ENCODE measurements at places on chromosomes 1 and 21. TPM values are rescaled to one million over a fixed set of nuclear protein-coding genes. Genes with fewer than 3 reads are reported as not detected.

GRCh38 chr1:17280894-17281293 is 27.1 kb upstream of the PADI4 start:
- no peak for DNase-seq

Gene ARHGAP30
- total RNA-seq: 5.2 TPM

GRCh38 chr1:212070720-212071302 is 35.3 kb downstream of the DTL start:
- DNase-seq: no peak

DNA sequence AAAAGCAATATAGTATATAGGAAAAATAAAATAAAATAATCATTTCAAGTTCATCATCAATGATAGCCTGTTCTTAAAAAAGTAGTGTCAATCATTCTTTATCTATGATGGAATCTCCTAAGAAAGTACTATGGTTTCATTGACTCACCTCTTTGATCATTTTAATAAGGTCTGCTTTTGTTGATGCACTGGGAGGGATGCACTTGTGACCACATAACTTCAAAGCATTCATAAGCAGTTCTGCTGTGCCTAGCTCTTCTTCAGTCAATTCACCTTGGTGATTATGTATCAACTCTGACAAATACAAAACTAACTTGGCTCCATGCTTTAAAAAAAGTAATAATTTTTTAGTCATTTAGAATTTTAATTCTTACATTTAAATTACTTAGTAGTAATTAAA is 84.8 kb upstream of the GNG4 start:
- DNase-seq: no peak

Gene UBE2U
- not detected for total RNA-seq

- peak; percentile 30 for DNase-seq
These were observed 40.1 kb upstream of the COL6A2 start for GRCh38 chr21:46057710-46058241.

DNA sequence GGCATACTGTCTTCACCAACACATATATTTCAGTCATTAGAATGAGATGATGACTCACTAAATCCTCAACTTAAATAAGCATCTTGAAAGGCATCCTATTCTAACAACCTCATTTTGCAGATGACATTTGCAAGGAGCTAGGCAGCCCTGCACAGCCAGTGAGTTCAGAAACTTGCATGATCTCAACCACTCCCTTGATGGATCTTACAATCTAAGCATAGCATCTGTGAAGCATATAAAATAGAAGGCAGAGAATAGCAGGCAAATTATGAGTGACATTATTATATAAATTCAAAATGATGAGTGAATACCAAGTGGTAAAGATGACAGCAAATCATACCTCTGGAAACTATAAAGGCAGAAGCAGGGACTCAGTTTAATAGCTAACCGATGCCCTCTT is 31.6 kb downstream of the KRTAP20-3 start:
- DNase-seq: no peak

DNA sequence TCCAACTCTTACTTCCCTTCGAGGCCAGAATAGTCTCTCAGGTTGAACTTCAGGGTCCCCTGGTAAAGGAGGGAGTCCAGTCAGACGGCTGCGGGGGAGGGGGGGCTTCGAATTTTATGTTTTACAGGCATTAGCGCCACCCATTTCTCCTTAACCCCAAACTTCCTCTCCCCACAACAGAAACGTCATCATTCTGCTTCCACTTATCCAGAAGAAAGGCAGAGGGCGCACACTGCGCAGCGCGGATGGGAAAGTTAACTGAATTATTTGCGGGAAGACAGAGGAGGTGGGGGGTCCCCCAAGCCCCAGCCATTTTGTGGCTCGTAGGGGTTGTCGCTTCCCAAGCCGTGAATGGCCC is 529 bp upstream of the PRMT2 start:
- DNase-seq: no peak

- DNase-seq: no peak
These were observed 24.2 kb upstream of the PHGDH start for GRCh38 chr1:119687434-119688079.

Data from pancreas (tissue), 10 donors.